ENCODE measurements at places on chromosomes 4 and X.

- no peak for DNase-seq
Observed at GRCh38 chr4:26267087-26267486, 53.7 kb upstream of the RBPJ start.

GRCh38 chr4:101693842-101694398, 96.6 kb upstream of the BANK1 start:
- DNase-seq, result no peak

GRCh38 chr4:20368926-20369325, 117.2 kb downstream of the SLIT2 start:
- no peak for DNase-seq

- DNase-seq, result no peak
Observed at GRCh38 chrX:121307449-121307848, 260.0 kb downstream of the GLUD2 start.

GRCh38 chr4:189656641-189657040, 284.0 kb upstream of the FRG1 start:
- DNase-seq, result no peak

- peak; percentile 7 for DNase-seq
Observed at GRCh38 chr4:153248641-153249198, 44.5 kb downstream of the TRIM2 start.

GRCh38 chr4:1879485-1879884, 8.3 kb downstream of the NSD2 start:
- DNase-seq, result no peak

DNA sequence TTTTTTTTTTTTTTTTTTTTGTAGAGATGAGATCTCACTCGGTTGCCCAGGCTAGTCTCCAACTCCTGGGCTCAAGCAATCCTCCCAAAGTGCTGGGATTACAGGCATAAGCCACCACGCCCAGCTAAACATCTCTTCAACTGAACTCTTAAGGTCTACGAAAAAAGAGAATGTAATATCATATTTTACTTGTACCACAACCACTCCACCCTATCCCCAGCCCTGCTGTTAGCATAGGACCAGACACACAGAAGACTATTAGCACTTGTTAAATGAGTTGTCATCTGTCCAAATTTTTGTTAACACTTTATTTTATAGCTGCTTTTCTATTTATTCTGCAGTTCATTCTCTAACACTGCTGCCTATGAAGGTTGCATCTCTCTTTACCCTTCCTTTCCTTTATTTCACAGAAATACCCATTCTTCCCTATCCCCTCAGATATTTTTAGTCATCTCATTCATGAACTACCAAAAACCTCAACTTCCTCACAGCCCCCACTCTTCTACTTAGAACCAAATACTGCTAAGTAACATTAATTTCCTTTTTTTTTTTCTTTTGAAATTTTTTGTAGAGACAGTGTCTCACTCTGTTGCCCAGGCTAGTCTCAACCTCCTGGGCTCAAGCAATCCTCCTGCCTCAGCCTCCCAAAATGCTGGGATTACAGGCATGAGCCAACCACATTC, 10.1 kb downstream of the SNX12 start:
- DNase-seq, result no peak

DNA sequence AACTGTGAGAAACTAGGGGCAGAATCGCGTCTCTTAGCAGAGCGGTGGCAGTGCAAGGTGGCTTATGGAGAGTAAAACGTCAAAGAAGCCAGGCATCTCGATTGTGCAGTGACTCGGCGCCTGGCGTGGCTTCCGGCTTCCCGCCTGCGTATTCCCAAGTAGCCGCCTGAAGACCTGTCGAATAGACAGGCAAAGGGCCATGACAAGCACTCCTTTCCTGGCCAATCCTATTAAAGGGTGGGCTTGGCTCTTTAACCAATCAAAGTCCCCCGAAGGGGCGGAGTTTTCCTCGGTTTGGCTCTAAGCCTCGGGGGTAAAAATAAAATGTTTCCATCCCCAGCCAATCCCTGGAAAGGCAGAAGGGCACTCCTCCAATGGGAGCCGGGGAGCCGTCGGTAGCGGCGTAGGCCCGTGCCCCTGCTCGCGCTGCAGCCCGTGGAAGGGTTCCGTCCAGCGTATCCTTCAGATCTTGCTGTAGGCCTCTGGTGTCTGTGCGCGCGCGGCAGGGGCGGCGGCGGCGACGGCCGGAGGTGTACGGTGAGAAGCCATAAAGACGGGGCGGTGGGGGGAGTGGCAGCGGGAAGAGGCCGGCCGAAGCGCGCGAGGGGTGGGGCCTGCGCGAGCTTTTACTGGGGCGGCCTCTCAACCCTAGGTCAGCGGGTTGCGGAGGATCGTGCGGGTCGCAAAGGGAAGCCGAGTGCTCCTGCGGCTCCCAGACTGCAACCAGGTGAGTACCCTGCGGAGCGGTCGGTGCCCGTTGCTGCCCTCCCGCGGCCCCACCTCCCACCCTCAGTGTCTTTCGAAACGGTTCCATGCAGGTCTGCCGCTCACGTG, at the start of gene KANTR:
Gene KANTR, plus strand, starts transcription at position 395 of the 834 bp plus-strand sequence. CDS start 30,131 bp downstream, outside the sequence.
- DNase-seq, result peak; percentile 70
